ENCODE measurements at places on chromosomes 7 and 10.

DNA sequence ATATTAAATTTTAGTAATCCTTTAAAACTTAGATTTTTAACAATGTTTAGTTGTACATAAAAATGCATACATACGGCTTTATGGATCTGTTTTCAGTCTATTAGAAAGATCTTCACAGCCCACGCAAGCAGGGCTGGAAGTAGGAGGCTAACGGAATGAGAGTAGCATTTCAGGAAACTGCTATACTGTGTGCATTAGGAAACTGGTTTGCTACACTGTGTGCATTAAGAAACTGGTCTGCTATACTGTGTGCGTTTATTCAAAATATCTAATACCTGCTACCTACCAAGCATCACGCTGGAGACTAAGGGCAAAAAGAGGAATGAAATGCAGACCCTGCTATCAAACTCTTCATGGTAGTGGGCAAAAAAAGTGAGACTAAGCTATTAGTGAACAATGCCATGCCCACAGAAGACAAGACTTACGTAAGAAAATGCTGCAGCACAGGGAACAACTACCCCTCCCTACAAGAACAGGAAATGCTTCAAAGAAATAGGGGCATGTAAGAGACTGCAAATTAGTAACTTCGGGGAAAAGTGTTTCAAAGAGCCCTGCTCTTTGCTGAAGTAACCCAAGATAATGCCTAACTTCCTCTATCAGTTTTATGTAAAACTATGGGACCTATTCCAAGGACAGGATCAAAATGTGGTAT lies 11.3 kb downstream of the RAB11FIP2 start:
- no peak for DNase-seq

- DNase-seq: no peak
These were observed 53.6 kb upstream of the AGR3 start for GRCh38 chr7:16935341-16935735.

GRCh38 chr7:37150180-37150579 lies 298.5 kb downstream of the ELMO1 start:
- no peak for DNase-seq

- DNase-seq: peak; percentile 11
These were observed 301.6 kb upstream of the HPS1 start for GRCh38 chr10:98748298-98748697.

GRCh38 chr7:101411508-101411874 lies 48.8 kb downstream of the COL26A1 start:
- DNase-seq: no peak
